ENCODE measurements at places on chromosomes 1 and 21.

DNA sequence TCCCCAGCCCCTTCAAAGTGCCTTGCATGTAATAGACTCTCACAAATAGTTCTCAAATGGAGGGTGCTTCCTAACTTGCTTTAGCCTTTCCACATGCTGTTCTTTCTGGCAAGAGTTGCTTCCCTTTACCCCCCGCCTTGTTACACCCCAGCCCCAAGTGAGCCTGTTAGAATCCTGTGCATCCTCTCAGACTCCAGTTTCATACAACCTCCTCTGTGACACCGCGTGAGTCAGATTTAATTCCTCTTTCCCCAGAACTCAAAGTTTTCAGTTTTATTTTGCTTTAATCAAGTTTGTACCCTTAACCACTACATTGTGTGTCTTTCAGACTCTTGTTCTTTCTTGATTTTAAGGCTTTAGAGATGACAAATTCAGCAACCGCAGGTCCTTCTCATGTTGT, 234.5 kb upstream of the HOOK1 start:
- DNase-seq = no peak

GRCh38 chr1:223706077-223706973, 6.0 kb upstream of the CAPN2 start:
- DNase-seq = no peak

DNA sequence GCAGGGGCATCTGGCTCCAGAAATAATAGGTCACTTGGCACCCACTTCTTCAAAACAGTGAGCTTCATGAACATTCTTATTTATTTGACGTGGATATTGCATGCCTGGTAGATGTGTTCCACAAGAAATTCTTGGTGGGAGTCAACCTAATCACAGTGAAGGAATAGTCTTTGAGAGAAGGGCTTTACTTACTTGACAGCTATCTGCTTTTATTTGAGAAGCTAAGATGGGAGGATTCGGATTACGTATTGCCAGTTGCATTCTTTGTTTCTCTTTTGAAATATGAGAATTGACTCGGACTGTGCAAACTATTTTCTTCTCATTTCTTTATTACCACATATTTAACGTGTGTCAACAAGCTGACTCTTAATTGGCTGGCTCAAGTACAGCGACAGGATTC, 117.2 kb downstream of the FASLG start:
- no peak for DNase-seq

DNA sequence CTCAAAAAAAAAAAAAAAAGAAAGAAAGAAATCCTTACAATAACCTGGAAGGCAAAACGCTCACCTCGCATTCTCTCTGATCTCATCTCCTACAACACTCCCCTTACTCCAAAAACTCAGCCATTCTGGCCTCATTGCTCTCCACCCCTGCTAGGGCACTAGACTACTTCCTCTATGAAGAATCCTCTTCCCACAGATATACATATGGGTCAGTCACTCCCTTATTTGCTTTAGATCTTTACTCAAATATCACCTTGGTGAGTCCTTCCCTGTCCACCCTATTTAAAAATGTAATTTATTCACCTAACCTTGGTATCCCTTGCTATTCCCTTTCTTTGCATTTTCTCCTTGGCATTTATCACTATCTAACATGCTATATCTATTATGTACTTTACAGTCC, 24.6 kb upstream of the KIF1B start:
- DNase-seq = no peak

DNA sequence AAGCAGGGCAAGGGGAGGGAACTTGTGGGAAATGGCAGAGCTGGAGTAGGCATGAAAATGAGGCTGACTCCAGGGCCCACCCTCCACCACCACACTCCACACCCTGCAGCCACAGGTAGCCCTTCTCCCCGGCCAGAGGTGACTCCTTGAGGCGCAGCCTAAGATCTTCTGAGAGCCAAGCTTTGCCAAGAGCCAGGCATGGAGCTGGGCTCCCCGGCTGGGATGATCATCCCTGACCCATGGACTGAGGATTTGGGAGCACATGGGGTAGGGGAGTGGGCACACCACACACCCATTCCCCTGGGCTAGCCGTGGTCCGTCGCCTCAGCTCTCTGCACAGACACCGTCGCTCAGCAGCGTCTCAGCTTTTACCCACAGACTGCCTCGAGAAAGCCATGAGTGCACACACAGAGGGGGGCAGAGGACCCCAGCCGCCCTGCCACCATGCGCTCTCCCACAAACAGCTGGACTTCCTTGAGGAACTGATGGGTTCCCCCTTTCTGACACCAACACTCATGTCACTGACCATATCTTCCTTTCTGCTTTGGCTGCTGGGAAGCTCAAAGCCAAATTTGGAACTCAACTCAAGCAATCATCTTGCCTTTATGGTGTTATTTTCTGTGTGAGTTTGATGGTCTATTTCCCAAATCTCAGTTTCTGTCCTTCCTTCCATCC, 123.6 kb upstream of the RUNX3 start:
- DNase-seq = no peak

DNA sequence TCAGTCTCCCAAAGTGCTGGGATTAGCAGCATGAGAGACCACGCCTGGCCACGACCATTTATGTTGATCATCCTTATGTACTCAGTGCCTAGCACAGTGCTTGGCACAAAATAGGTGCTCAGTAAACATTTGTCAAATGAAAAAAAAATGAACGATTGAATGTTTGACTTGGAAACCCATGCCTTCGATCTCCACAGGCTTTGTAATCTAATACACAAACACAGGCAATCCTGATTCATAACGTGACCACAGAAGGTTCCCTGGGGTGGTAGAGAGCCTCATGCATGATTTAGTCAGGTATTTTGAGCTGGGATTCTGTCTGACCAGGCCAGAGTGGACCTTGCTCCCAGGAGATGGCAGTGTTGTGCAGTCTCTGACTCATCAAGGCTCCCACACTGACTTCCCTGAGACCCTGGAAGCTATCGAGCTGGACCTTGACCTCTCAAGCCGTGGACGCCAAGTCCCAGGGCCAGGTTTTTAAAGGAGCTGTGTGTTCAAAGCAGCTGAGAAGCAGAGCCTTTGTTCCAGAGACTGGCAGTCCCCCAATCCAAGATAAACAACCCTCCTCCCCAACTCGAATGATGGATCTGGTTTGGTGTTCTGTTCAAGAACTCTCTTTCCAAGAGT, 81.1 kb downstream of the PGM1 start:
- no peak for DNase-seq

GRCh38 chr1:26789931-26790330, 2.2 kb downstream of the PIGV start:
- DNase-seq = no peak

- no peak for DNase-seq
Observed at GRCh38 chr21:42091899-42092508, 20.9 kb downstream of the UMODL1 start.

GRCh38 chr1:239811211-239811885, 280.3 kb upstream of the FMN2 start:
- no peak for DNase-seq

DNA sequence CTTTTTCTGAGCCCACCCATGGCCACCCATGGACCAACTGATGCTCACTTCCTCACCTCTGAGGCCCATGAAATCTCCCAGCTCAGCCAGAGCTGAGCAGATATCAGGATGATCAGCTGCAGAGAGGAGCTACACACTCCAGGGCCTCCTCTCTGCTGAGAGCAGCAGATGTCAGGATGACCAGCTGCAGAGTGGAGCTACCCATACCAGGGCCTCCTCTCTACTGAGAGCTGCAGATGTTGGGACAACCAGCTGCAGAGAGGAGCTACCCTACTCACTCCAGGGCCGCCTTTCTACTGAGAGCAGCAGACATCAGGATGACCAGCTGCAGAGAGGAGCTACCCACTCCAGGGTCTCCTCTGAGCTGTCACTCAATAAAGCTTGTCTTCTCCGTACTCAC, 71.4 kb upstream of the LPGAT1 start:
- DNase-seq = no peak

DNA sequence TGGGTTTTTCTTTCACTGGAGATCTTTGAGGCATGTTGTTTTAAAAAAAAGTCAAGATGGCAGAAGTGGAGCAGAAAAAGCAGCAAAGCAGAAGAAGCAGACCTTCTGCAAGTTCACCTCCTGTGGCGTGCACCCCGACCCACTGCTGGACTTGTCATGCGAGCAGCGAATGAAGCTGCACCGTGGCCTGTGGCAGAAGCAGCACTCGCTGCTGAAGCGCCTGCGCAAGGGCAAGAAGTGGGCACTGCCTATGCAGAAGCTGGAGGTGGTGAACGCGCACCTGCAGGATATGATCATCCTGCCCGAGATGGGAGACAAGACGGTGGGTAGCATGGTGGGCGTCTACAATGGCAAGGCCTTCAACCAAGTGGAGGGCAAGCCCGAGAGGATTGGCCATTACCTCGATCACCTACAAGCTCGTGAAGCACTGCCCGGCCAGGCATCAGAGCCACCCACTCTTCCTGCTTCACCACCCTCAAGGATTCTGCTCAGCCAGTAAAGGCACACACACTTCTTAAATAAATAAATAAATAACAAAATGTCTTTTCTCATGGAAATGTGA, 22.1 kb downstream of the METTL13 start:
- no peak for DNase-seq

GRCh38 chr1:7356079-7356478, 415.0 kb upstream of the VAMP3 start:
- DNase-seq = no peak

DNA sequence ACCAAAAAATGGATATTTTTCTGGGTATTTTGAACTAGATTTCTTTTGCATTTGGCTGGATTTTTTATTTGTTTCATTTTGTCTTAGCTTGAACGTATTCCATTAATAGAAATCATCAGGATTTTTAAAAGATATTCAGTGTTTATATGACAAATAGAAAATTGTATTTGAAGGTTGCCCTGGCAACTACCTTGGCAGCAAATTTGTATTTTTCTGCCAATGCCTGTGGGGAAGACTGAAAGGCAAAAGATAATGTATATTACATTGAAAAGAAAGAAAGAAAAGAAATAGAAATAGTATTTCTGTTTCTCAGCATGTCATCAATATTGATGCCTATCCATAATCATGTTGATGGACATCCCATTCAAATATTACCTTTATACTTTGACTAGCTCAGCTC, 16.8 kb downstream of the VCAM1 start:
- no peak for DNase-seq
